NCI-H748 treated with DMSO at 0.1 percent for 48 hours (cell line): ENCODE measurements at places on chromosomes 16 and 17.

- DNase-seq = no peak
These were observed 6.0 kb downstream of the CPSF4L start for GRCh38 chr17:73255671-73256181.

GRCh38 chr17:10295728-10296343, 77.0 kb downstream of the MYH13 start:
- DNase-seq = no peak

GRCh38 chr17:32927201-32927723, 691 bp upstream of the TMEM98 start:
- no peak for DNase-seq

- no peak for DNase-seq
These were observed 775.9 kb upstream of the KIF2B start for GRCh38 chr17:53046781-53047180.

DNA sequence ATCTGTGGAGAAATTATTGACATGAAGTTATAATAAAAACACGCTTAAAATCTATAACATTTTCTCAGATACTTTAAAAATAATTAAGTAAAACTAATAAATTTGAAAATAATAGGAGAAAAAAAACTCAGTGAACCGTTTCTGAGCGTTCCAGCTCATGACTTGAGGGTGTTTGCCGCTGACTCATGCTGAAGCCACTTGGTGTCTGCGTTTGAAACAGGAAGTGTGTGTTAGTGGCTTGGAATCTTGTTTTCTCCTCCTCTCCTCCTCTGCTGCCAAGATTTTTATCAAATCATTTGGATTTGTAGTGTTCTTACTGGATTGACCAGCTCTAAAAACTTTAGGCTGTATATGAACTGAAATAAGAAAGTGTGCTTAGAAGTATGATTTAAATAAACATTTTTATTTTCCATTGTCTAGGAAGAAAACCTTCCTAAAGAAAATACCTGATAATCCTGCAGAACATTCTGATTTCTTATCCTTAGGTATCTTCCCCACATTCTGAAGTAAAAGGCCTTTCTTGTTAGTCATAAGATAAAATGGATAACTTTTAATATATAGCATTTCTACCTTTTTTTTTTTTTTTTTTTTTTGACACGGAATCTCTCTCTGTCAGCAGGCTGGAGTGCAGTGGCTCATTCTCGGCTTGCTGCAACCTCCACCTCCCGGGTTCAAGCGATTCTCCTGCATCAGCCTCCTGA, 30.8 kb downstream of the USP10 start:
- no peak for DNase-seq

DNA sequence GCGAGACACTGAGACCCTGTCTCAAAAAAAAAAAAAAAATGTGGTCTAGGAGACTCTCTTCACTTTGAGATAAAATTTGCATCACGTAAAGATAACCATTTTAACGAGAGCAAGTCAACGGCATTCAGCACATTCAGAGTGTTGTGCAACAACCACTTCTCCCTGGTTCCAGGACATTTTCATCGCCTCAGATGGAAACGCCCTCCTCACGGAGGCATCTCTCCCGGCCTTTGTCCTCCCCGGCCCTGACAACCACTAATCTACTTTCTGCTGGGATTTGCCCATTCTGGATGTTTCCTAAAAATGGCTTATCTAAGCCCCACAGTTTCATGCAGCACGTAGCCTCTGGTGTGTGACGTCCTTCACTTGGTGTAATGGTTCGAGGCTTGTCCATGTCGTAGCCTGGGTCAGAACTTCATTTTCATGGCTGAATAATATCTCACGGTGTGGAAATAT, 6.4 kb upstream of the NPRL3 start:
- DNase-seq = no peak

- DNase-seq = no peak
These were observed 3.9 kb upstream of the B3GNT9 start for GRCh38 chr16:67154578-67155294.

DNA sequence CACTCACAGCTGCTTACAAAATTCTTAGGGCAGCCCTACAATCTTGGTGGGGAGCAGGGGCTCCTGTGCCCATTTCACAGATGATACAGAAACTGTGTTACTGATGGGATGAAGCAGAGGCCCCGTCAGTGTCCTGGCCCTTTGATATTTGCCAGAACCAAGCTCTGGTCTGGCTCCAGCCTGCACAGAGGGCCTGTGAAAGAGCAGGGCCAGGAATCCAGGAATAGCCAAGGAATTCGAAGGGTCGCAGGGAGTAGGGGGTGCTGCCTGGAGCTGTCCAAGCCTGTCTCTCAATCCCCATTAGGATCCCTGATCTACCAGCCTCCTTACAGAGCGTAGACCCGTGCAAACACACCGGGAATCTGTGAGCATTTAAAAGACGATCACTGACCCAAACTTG, 86.3 kb upstream of the RCVRN start:
- no peak for DNase-seq

- no peak for DNase-seq
These were observed 41.8 kb downstream of the BRD7 start for GRCh38 chr16:50326835-50327465.

DNA sequence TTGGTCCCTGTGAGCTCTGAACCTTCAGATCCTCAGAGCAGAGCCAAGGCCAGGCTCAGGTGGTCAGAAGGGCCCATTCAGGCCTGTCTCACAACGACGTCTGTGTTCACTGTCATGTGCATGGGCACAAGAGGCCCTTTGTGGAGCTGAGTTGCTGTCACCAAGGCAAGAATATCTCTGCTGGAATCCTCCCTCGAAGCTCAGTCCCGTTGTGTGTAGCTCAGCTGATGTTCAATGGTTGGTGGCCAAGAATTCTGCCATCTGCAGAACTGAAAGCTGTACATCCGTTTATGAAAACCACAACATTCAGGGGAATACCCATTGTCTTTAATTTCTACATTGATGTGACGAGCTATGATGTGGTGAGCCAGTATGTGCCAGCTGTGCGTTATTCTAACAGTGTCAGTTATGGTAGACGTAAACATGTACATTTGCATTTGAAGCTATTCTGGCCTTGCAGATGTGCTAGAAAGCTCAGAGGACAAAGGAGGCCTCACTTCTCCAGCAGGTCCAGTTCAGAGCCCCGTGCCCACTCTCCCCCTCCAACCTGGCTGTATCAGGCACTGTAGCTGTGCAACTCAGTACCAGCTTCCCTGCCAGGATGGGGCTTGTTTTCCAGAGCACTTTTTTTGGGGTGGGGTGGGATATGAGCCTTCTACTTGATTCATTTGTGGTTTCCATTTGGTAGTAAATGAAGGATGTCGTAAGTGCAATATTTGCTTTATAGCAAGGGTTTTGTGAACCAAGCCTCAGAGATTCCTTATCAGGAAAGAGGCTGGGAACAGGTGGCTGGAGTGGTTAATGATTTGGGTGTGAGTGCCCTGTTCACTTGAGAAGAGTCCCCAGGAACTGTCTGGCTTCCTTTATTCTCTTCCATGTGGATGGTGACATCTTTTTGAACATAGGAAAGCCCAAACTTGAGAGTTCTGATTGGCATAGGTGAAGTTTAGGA, 56.1 kb downstream of the B9D1 start:
- no peak for DNase-seq

DNA sequence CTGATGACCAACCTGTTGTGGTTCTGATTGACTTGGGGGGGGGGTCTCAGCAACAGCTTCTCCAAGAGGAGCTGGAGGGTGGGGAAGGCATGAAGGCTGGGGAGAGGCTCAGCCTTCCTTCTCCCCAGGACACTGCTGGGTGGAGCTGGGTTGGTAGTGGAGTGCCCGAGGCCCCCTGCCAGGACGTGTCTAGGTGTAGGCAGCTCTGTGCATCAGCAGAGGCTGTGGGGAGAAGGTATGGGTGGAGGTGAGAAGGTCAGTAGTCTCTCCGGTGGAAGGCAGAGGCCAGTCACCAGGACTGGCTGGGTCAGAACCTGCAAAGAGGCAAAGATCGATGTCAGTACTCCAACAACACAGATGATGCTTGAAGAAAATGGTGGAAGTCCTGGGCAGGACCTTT, 3.9 kb downstream of the CHAD start:
- DNase-seq = no peak

DNA sequence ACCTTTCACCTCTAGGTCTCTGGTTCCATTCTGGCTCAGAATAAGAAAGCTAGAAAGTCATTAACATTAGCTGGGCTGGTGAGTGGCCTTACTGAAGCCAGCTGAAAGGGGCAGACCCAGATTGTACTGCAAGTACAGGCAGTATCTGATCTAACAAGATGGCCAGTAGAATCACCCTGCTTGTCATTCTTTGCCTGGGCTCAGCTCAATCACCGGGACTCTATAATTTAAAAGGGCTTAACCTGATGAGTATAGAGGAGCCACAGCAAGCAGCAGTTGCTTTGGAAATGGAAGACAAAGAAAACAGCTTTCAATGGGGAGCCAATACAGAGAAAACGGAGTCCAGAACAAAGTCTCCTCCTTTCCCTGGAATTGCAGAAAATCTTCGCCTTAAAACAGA, 13.6 kb downstream of the CDH8 start:
- DNase-seq = no peak
